ENCODE measurements at places on chromosomes 2 and 18.

- DNase-seq: peak; percentile 25
Observed at GRCh38 chr2:214005337-214005736, 405.5 kb upstream of the VWC2L start.

DNA sequence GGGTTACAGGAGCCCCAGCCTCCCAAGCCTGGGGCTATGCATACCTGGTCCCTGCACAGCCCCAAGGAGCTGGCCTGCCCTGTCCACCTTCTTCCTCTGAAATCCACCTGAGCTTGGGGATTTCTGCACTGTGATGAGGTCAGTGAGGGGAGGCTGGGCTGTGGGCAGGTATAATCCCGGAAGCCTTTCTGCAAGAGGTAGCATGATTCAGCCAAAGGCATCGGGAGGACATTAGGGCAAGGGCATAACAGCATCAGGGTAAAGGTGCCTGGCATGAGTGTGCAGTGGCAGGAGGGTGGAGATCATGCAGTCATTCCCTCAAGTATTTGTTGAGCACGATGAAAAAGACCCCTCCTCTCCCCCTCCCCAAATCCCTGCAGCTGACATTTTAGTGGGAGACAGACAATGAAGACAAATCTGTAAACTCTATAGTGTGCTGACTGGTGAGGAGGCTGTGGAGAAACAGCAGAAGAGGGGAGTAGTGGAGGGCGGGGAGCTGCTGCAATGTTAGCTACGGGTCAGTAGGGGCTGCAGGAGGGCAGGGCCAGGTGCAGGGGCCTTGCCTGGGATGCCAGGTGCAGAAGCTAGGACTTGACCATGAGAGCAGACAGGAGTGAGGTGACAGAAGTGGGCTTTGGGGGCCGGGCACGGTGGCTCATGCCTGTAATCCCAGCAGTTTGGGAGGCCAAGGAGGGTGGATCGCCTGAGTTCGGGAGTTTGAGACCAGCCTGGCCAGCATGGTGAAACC lies 18.7 kb downstream of the ZFP36L2 start:
- no peak for DNase-seq

GRCh38 chr2:132751836-132752235 lies 81.8 kb upstream of the LYPD1 start:
- DNase-seq: no peak

GRCh38 chr2:235725016-235725489 lies 231.2 kb downstream of the AGAP1 start:
- no peak for DNase-seq

- DNase-seq: no peak
Observed at GRCh38 chr2:11932048-11932512, 185.6 kb downstream of the LPIN1 start.

GRCh38 chr2:149329489-149330126 lies 779 bp upstream of the LYPD6 start:
- peak; percentile 59 for DNase-seq

GRCh38 chr18:24115628-24116027 lies 23.2 kb upstream of the CABYR start:
- DNase-seq: no peak
